ENCODE measurements at places on chromosomes 5 and 9.

- no peak for DNase-seq
These were observed 4.7 kb upstream of the RASGEF1C start for GRCh38 chr5:180213657-180214207.

GRCh38 chr5:159224471-159224870 is 15.1 kb upstream of the RNF145 start:
- no peak for DNase-seq

GRCh38 chr5:179113945-179114641 is 53.9 kb downstream of the ZNF354C start:
- DNase-seq, result no peak

DNA sequence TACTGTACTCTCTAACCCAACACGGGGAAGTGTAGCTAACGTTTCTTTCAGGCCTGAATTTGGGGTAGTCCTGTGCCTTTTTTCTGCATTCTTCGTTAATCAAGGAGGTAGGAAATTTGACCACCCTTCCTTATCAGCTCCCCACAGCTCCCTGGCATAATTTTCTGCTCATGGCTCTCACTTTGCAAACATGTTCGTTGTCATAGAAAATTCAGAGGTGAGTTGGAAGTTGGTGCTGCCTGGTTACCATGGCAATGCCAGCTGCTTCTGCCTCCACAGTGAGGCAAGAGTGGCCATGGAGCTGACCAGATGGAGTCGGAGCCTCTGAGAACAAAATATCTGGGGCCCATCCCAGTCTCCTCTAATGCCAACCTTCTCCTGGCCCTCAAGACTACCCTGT is 116.6 kb upstream of the BOD1 start:
- no peak for DNase-seq

GRCh38 chr9:11966786-11967185 is 726.4 kb upstream of the TYRP1 start:
- no peak for DNase-seq

DNA sequence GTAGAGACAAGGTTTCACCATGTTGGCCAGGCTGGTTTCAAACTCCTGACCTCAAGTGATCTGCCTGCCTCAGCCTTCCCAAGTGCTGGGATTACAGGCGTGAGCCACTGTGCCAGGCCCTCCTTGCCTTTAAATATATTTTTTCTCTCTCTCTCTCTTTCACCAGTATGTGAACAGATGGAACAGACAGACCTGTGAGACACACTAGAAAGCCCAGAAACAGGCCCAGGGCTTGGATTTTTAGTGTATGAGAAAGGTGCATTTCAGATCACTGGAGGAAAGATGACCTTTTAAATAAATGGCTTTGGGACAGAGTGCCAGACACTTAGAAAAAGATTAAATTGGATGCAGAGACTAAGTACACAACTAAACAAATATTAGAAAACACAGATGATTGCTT is 3.1 kb downstream of the RASGEF1C start:
- no peak for DNase-seq

- no peak for DNase-seq
These were observed 7.6 kb downstream of the SHB start for GRCh38 chr9:38061326-38061977.

- DNase-seq, result no peak
These were observed 244.9 kb upstream of the MVB12B start for GRCh38 chr9:126081746-126082145.

DNA sequence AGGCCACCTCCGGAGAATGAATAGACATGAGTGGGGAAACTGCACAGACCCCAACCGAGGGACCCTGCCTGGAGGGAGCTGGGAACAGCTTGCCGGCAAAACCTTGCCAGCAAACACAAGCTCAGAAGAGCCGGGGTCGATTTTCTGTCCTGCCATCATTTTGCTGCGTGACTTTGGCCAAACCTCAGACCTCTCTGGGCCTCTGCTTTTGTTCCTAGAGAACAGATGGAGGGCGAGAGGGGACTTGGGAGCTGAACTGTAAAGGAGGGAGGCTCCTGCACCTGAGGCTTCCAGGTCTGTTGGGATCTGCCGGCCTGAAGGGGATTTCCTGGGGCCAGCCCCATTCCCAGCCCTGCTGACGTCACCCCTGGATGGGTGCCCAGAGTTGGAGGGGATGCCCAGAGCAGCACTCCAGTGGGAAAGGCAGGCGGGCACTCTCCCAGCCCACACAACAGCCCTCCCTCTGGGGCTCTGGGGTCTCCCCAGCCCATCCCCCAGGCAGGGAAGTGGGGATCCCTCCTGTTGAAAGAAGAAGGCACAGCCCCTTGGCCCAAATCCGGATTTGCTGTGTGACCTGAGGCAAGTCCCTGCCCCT is 40.4 kb upstream of the SYNPO start:
- DNase-seq, result peak; percentile 48

GRCh38 chr5:146158255-146158654 is 24.2 kb downstream of the LARS1 start:
- DNase-seq, result no peak

GRCh38 chr5:160679567-160680309 is 172.3 kb downstream of the ATP10B start:
- no peak for DNase-seq
